Memory B cell (primary cell): ENCODE measurements at places on chromosomes 1 and 21.

DNA sequence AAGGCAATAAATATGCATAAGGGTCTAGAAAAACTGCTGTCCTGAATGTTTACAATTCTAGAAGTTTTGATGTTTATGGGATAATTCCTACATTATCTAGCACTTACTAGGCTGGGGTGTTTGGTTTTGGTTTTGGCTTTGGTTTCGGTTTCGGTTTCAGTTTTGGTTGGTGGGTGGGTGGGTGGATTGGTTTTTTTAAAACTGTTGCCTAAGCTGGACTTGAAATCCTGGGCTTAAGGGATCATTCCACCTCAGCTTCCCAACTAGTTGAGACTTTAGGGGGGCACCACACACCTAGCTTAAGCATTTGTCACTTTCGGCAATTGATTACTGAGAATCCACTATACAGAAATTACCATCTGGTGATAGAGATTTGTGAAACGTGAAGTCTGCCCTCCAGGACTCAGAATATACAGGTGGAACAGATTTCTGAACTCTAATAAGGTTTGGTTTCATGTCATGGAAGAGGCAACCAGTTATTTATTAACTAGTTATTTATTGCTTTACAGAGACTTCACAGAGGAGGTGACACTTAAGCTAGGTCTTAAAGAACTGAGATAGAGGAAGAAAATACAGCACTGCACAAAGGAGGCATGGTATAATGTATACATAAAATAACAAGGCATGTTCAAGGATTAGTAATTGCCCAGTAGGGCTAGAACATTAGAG is 69.6 kb downstream of the PIK3R3 start:
- no peak for DNase-seq

DNA sequence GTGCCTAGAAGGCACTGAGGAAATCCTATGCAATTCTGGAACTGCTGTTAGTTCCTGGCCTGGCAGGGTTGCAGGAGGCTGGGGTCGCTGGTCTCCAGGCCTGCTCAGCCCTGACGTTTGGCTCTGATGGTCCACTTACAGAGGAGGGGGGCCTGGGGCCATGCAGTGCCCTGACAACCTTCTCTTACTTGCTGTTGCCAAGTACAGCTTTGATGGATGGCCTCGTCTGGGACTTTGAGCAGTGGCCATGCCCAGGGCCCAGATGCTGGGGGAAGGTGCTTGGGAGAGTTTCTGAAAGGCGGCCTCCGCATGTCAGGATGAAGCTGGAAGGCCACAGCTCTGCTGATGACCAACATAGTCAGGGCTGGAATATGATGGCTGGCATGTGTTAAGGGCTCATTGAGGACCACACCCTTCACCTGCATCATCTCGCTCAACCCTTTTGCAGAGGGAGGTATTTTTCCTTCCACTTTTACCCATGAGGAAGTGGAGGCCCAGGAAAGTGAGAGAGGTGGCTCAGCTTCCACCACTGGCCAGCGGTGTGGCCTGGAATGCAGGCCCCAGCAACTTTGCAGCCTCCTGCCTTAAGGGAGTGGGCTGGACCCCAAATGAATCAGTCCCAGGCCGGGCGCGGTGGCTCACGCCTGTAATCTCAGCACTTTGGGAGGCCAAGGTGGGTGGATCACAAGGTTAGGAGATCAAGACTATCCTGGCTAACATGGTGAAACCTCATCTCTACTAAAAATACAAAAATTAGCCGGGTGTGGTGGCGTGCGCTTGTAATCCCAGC is 34.7 kb upstream of the LRRC3 start:
- no peak for DNase-seq

GRCh38 chr1:87814573-87814972 is 485.9 kb downstream of the LMO4 start:
- no peak for DNase-seq

DNA sequence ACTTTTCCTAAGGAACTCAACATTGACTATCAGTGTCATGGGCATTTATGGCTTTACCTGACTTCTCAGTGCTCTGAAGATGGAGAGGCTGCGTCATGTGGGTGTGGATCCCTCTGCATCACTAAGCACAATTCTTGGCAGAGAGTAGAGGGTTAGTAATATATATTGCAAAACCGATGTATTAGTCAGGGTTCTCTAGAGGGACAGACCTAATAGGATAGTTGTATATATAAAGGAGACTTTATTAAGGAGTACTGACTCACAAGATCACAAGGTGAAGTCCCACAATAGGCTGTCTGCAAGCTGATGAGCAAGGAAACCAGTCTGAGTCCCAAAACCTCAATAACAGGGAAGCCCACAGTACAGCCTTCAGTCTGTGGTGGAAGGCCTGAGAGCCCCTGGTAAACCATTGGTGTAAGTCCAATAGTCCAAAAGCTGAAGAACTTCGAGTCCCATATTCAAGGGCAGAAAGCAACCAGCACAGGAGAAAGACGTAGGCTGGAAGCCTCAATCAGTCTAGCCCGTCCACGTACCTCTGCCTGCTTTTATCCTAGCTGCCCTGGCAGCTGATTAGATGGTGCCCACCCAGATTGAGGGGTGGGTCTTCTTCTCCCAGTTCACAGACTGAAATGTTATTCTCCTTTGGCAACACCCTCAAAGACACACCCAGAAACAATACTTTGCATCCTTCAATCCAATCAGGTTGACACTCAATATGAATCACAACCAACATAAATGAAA is 159.7 kb upstream of the NRIP1 start:
- DNase-seq, result no peak

GRCh38 chr1:114627107-114627506 is 42.7 kb downstream of the DENND2C start:
- DNase-seq, result no peak

DNA sequence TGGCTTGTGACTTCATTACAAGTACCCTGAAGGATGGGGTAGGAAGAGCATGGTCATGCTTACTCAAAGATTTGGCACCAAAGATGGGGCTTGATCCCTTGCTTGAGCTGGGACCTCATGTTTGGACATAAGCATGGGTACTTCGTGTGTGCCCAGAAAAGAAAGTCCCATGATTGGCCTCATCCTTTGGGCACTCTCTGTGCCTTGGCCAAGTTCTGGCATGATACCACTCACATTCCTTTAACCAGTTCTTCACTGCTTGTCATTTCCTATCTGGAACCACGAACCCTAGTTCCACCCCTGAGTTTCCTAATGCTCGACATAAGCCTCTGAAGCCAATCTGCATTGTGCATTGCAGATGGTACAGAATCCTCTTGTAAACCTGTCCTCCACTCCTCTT is 107.0 kb downstream of the NAV1 start:
- DNase-seq, result no peak

DNA sequence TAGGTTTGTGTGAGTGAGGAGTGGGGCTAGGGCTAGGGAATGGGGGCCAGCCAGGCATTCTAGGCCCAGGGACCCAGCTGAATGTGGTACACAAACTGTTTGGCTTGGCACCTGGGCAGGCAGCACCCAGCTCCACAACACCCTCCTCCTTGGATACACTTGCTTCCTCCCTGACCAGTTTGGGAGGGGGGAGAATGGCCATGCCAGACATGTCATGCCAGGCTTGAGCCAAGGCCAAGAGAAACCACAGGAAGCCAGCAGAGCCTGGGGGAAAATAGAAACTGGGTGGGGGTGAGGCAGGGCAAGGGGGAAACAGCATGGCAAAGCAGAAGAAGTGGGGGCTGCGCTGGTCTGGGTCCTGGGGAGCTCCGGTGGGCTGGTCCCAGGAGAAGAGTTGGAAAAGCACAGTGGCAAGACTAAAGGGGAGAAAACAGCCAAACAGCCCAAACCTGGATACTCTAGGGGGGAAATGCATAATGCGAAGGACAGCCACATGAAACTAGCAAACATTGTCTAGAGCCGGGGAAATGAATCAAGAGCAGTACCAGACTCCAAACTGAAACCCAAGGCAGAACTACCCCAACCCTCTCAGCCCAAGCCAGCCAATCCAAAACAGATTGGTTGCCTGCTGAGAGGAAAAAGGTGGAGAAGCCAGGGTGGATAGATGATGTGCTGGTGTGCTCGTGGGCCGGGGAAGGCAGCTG is 47.9 kb downstream of the LGR6 start:
- DNase-seq, result no peak

DNA sequence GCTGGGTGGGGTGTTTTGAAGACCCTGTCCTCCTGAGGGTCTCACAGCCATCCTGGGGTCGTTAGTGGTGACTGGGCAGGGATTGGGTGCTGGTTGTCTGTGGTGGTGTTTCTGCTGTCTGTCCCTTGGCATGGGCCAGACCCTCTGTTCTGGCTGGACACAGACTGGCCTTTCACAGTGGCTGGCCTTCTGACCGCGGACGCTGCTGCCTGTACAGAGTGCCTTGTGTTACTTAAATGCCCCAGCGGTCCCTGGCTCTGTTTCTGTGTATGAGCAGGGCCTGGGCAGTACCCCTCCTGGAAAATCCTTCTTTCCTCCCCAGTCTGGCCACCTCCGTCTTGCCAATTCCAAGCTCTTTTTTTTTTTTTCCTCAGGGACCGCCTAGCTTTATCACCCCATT is 50.9 kb downstream of the SH3BGR start:
- DNase-seq, result no peak

DNA sequence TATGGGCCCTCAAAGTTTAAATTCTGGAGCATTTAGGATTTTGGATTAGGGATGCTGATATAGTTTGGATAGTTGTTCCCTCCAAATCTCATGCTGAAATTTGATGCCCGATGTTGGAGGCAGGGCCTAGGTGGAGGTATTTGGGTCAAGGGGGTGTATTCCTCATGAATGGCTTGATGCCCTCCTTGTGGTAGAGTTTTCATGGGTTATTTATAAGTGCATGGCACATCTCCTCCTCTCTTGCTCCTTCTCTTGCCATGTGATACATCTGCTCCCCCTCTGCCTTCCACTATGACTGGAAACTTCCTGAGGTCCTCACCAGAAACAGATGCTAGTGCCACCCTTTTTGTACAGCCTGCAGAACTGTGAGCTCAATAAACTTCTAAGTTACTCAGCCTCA is 17.5 kb upstream of the NKAIN1 start:
- no peak for DNase-seq

GRCh38 chr21:30014886-30015285 is 75.1 kb upstream of the GRIK1 start:
- DNase-seq, result no peak

DNA sequence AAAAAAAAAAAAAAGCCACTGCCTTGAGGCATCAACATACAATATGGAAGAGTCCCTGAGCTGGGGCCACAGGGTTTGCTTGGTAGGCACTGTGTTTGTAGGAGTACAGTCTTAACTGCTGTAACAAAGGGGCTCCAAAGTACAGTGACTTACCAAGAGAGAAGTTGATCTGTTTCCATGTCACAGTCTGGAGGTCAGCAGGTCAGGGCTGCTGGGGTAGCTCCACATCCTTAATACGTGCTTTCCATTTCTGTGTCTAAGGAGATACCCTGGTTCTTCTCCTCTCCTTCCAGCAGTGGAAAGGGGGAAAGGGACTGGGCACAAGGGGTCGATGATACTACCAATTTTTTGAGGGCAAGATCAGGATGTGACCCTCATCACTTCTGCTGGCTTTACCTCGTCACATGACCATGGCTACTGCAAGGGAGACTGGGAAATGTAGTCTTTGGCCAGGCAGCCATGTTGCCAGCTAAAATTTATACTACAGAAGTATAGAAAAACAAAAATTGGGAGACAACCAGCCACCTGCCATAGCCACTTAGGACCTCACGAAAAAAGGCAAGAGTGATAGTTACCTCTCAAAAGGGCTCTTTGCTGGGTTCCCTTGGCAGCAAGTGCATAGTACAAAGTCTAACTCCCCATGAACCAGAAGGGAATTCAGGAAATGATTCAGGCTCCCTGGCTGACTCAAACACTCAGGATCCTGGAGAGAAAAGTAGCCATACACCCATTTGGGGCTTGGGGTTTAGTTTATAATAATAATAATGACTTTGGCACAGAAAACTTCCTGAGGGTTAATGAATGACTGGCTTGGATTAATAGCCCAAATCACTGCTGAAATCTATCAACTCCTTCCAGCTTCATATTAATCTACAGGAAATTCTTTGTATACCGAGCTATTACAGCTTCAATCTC is 52.7 kb upstream of the ATP5PO start:
- DNase-seq, result no peak

DNA sequence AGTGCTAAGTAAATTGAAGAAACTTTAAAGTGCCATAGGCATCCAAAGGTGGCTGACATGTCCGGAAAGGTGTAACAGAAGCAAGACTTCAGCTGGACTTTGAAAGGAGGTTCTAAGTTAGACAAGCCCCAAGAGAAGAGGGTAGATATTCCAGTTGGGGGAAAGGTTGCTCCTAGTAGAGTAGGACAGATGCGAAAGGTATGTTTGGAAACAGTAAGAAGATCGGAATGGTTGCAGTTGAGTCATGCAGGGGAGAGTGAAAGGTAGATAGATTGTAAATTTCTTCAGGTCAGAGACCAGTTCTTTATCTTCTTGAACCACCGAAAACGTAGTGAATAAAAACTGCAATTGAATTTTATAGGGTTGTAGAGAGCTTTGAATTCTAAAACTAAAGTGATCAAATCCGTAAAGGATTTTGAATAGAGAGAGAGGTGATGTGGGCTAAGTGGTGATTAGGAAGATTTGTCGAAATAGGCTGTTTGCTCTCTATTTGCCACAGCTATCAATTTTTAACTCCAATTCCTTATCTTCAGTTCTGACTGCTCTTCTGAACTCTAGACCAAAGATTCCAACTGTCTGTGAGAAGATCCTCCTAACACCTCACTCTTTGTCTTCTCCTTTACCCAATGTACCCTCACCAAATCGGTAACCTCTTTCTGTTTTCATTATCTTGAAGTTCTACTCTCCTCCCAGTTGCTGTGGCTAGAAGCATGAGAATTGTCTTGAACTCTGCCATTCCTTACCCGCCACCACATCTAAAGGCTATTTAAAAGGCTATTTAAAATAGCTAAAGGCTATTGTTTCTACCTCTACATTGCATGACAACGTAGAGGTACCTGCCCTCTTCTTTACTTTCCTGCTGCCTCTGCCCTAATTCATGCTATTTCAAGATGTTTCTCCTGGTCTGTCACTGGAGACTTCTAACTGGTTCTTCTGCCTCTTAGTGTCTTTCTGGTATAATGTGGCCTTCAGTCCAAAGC is 16.7 kb downstream of the MACF1 start:
- no peak for DNase-seq

- no peak for DNase-seq
These were observed 2.5 kb downstream of the DNMT3L start for GRCh38 chr21:44259082-44259705.

DNA sequence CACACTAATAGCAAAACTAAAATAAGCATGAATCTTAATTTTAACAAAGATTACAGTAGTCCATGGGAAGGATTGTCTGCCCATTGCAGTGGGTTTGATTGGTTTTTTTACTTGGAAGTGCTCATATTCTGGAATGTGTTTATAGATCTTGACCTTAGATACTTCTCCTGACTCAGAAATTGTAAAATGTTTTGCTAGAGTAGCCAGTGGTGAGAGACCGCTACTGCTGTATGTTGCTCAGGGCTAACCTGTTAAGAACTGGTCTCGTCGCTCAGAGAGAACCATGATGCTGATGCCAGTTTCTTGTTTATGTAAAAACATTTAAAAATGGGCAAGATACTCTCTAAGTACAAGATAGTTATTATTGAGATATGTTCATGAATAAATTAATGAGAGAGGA is 99.9 kb downstream of the ROR1 start:
- DNase-seq, result no peak

DNA sequence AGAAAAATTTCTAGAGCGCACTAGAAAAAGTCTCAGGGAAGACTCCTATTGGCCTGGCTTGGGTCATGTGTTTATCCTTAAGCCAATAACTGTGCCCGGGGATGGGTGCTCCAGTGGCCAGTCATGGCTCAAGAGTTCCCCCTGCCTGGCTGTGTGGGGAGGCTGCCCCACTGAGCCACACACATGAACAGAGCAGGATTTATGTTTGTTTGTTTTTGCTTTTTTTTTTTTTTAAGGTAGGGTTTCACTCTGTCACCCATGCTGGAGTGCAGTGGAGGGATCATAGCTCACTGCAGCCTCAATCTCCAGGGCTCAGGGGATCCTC is 21.8 kb downstream of the EDN2 start:
- DNase-seq, result no peak
